ENCODE measurements at places on chromosomes 7 and 10.

- DNase-seq: no peak
Measured at GRCh38 chr7:103121641-103122040, 27.3 kb downstream of the NAPEPLD start.

DNA sequence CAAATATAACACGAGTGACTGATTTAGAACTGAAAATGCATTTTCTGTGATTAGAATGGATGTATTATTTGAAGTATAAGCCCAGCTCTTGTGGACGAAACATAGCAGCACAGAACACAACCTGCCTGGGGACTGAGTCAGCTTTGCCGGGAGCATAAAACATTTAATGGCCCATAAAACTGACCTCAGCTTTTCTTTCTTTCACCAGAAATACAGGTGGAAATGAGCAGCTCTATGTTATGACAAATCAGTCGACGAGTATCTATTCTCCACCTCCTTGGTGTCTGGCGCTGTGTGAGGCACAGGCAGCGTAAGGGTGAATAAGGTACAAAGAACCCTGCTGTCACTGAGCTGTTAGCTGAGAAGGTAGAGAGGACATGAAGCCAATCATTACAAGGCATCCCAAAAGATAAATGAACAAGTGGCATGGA is 471.6 kb upstream of the AKR1E2 start:
- no peak for DNase-seq

GRCh38 chr10:44307691-44308090 is 77.2 kb downstream of the CXCL12 start:
- no peak for DNase-seq

- no peak for DNase-seq
Measured at GRCh38 chr10:75408911-75409885, 7.6 kb upstream of the ZNF503 start.

- DNase-seq: no peak
Measured at GRCh38 chr7:157630301-157630853, 293.6 kb downstream of the DNAJB6 start.

DNA sequence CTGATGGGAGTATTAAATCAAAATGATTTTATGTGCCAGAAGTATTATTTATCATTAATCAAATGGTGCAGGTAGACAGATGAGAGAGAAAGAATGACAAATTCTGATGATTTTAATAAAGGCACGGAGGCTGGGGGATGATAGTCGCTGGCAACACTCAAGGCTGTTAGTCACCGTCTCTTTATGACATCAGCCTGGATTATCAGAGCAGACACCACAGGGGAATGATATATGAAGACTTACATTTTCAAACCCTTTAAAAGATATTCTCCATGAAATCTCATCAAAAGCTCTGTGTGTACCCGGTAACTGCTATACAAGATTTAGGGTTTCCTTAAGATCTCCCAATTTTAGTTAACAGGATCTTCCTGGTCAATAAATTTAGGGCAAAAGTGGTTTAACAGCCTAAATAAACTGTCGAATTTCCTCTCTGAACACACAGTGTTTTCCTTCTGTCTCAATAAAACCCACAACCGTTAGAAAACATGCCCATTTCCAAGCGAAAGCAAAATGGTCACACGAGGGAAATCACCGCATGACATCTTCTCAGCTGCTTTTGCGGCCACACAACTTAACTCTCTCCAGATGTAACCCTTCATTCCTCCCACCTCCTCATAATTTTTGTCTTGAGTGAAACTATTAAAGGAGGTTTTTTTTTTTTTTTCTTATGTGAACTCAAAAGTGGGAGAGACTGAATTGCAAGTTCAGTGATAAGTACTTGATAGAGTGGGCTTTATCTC is 133.2 kb upstream of the FAM171A1 start:
- no peak for DNase-seq

GRCh38 chr7:94400643-94401427 is 6.1 kb downstream of the COL1A2 start:
- no peak for DNase-seq

- no peak for DNase-seq
Measured at GRCh38 chr7:120550494-120551048, 277.6 kb downstream of the KCND2 start.

DNA sequence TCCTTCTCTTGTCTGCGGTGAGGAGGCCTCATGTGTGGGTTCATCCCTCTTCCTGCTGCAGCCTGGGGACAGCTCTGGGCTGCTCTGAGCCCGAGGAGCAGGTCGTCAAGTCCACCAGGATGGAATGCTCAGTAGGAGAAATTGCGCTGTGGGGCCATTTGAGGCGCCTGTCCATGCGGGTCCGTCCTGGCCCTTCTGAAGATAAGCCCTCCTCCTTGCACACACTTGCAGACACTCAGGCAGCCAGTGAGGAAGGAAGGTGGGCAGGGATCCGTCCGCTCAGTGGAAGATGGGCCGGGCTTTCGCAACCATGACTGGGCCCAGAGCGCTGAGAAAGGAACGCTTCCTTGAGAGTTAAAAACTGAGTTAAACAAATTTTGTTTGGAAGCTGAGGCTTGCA is 356.8 kb downstream of the GLRX3 start:
- DNase-seq: no peak

- DNase-seq: peak; percentile 55
Measured at GRCh38 chr10:102408728-102409603, 9.6 kb downstream of the PSD start.

GRCh38 chr7:149016876-149017275 is 11.4 kb downstream of the PDIA4 start:
- no peak for DNase-seq

DNA sequence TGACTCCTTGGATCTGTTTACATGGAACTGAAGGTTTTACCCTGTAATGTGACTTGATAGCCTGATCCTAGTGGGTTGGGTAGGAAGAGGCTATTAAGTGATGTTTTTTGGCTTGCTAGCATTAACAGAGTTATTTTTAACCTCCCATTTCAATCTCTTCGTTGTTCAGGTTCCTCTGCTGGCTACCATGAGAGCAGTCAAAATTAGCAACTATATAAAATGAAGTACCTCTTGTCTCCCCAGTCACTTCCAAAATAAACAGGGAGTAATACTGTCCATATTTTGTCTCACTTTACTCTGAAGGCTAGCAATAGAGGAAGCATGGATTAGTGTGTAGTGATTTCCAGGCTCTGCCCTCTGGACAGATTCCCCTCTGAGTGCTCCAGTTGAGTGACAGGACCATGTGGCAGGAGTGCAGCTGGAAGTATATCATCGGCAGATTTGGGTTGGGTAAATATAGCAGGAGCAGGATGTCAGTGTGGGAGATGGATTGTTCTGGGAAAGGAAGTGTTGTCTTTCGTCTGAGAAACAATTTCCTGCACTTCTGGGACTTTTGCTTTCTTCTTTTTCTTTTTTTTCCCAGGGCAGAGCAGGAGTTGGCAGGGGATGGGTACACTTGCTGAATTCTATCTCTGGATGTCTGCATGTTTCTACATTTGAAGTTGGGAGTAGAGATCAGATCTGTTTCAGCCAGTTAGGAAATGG is 35.2 kb downstream of the GBF1 start:
- DNase-seq: no peak

- DNase-seq: no peak
Measured at GRCh38 chr7:6709808-6710207, 3.1 kb upstream of the ZNF12 start.

GRCh38 chr7:91812388-91812787 is 68.1 kb downstream of the MTERF1 start:
- DNase-seq: no peak

DNA sequence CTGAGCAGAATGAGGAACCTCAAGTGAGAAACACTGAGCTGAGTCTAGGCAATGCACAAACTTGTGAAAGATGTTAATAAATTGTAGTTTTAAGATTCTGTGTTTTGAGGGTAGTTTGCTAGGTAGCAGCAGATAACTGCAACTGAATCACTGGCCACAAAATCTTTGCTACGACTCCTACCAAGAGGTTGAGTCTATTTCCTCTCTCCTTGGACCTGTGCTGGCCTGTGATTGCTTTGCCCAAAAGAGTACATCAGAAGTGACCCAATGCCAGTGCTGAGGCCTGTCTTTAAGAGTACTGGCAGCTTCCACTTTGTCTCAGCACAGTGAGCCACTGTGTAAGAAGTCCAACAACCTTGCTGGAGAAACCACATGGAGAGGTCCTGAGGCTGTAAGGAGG is 11.9 kb upstream of the TSPAN13 start:
- no peak for DNase-seq

GRCh38 chr10:113061054-113061430 is 111.0 kb downstream of the TCF7L2 start:
- no peak for DNase-seq

DNA sequence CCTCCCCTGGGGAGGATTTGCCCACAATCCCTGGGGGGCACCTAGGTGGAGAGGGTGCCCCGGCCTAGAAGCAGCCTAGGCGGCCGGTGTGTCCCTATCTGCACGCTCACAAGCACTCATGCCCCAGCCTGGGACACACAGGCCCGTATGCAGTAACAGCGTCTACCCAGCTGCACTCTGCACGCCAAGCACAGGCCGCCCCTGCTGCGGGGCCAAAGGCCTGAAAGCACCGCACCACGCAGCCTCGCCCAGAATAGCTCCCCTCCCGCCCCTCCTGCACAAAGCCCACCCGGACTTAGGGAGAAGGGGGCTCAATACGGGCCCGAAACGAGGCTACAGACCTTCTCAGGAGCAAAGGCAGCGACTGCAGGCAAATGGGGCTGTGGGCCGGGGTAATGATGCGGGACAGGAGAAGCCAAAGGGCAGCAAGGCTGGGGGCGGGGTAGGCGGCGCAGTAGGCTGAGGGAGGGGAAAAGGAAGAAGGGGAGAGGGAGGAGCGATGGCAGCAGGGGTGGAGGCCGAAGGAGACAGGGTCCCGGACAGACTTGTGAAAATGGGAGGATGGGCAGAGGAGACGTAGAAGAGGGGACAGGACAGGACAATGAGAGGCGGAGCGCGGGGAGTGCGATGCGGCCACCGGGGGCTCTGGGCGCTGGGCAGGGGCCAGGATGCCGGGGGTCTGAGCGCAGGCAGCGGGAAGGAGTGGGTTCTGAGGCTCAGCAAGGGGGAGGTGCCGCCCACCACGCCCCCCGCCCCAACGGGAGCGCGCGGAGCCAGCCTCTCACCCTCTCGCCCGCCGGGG is 544 bp downstream of the GPRIN2 start:
- no peak for DNase-seq

DNA sequence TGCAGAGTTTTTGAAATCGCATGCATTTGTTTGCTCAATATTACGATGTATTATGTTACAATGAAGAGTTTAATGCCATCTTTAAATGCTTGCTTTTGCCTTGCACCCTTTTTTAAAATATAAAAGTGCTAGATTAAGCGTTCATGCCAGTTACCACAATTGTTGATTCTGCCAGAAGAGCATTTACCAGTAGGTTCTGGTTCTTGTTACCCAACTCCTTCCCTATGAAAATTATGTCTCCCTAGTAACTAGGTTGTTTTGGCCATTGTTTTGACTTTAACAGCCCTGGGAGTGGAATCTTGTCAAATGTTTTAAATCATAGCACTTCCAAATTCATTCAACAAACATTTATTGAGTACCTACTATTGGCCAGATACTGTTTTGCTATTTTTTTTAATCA is 32.8 kb upstream of the CDK14 start:
- no peak for DNase-seq

DNA sequence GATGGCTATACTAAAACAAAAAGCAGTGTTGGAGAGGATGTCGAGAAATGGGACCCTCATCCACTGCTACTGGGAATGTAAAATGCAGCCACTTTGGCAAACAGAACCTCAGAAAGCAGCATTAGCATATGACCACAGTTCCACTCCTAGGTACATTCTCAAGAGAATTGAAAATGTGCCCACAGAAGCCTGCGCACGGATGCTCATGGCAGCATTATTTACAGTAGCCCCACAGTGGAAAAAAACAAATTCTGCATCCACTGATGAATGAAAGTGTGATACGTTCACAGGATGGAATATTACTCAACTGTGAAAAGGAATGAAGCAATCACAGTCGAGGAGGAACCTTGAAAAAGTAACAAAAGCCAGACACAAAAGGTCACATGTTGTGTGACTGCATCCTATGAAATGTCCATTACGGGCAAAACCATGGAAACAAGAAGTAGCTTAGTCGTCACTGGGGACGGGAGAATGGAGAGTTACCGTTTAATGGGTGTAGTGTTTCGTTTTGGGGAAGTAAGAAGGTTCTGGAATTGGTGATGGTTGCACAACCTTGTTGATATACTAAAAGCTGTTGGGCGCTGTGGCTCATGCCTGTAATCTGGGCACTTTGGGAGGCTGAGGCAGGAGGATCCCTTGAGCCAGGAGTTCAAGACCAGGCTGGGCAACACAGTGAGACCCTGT is 2.5 kb upstream of the UPK3B start:
- DNase-seq: no peak

All from T-cell (primary cell).